Astrocyte of the spinal cord (primary cell): ENCODE measurements at places on chromosomes 6 and 20.

- DNase-seq, result peak; percentile 38
Measured at GRCh38 chr6:101114703-101115102, 233.6 kb upstream of the ASCC3 start.

DNA sequence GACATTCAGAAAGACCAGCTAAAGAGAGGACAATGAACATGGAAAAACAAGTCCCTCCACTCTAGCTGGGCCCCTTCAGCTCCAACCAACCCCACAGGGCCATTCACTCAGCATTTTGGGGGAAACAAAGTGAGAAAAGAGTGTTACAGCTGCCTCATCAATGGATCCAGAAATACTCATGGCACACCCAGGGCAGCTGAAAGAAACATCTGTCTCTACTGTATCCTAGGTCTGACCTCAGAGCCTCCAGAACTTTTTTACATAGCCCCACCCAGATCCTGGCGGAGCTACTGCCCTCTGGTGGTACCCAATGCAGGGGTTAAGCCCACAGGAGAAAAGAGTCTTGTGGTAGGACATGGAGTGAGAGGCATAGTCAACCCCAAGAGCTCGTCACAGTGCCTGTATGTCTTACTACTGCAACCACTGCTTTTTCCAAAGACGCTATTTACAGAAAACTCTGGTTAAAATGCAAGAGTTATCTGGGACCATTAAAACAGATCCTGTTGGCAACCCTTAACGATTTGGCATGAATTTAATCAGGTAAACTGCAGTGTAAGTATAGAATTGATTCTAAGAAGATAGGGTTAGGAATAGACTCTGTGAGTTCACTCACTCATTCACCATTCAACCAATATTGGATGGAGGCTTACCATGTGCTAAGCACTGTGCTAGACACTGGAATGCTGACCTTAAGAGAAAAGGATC, 37.4 kb upstream of the FAM83C start:
- no peak for DNase-seq

- DNase-seq, result peak; percentile 25
Measured at GRCh38 chr6:73085443-73085871, 139.8 kb downstream of the KHDC1L start.

DNA sequence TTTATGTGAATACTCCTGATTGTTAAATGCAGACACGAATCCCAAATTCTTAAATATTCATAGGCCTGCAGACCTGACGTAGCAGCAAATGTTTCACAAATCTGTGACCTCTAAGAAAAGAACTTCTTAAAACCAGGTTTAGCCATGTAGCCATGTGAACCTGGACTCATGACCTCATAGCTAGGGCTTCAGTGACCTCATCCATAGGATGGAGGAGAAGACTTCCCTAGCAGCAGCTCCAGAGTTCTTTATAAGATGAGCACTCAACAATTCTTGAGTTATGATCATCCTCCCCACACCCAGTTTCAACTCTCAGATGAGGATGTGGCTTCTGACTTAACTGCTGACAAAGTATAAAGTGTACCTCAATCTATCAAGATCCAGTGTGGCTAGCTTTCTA, 45.8 kb upstream of the TCF21 start:
- DNase-seq, result no peak

DNA sequence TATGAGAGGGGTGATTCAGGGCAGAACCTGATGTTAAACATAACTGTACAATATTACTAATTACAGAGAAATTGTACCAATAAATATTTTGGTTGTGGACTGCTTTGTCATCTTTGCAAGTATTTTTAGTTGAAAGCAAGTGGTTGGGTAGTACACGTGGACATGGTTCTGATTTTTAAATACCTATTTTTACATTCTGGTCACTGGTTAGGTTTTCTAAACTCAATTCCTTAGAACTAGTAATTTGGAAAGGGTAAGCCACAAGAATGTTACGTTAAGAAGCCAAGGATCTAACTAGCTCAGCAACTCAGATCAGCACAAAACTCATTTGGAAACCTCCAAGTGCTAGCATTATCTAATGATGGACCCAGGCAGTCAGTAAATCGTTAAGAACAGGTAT, 2.7 kb downstream of the EPB41L2 start:
- peak; percentile 41 for DNase-seq

GRCh38 chr6:27892649-27893058, 19.5 kb downstream of the OR2B2 start:
- DNase-seq, result no peak

DNA sequence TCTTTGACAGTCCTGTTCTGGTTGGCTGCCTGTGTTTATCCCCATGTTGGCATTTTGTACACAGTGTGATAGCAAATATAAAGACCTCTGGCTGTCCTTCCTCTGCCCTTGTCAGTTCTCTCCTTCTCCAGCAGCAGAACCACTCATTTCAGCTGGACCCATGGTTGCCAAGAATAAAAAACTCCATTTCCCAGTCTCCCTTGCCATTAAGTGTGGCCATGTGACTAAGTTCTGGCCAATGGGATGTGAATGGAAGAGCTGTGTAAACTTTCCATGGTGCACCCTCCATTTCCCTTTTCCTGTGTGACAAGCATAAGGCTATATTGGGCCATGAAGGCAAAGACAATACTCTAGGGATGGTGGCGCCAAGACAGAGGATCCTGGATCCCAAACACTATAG, 78.4 kb upstream of the TBC1D7 start:
- no peak for DNase-seq

DNA sequence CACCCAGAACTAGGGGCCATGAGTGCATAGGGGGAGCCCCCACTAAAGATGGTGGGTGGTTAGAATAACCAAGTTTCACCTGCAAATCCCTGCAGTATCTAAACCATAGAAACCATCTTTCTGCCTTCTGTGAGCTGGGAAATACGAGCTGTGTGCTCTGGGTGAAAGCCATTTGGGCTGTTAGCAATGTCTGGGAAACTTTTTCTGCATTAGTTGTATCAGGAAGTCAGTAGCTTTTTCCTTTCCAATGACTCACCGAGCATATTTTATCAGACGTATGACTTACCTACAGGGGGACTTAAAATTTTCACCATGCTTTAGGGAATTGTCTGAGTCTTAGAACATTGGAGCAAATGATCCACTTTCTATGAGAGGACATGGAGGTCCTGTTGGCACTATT, 584.0 kb downstream of the QKI start:
- DNase-seq, result peak; percentile 17

DNA sequence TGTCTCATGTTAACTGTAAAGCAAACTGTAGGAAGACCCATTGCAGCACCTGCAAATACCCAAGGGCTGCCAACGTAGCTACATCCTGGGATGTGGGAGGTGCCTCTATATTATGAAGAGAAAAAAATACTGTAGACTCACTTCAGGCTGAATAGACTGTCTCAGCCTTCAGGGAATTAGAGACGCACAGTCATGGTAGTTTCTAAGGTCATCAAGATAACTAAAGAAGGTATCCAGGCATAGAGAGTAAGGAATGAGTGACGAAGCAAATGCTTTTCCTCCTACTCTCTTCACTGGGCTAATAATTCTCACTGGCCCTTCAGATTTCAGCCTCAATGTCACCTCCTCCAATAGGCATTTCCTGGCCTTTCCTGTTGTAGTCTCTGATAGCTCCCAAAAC, 121.6 kb upstream of the ECI2 start:
- no peak for DNase-seq

DNA sequence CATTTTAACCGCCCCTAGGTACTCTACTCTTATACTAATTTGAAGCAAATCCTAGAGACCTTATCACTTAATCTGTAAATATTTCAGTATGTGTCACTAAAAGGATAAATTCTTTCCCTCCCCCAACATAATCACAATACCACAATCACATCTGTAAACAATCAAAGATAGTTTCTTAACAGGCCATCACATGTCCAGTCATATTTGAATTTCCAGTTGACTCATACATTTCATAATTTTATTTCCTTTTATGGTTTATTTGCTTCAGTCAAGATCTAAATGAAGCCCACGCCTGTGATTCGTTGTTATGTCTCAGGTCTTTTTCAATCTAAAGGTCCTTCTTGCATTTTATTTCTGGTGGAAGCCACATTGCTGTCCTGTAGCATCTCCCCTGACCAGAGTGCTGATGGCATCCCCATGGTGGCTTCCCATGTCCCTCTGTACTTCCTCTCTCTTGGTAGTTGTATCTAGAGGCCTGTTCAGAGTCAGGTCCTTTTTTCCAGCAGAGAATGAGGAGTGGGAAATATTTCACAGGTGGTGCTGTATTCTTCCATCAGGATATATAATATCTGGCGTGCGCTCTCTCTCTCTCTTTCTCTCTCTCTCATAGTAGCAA, 128.6 kb upstream of the SLC22A23 start:
- DNase-seq, result peak; percentile 52

DNA sequence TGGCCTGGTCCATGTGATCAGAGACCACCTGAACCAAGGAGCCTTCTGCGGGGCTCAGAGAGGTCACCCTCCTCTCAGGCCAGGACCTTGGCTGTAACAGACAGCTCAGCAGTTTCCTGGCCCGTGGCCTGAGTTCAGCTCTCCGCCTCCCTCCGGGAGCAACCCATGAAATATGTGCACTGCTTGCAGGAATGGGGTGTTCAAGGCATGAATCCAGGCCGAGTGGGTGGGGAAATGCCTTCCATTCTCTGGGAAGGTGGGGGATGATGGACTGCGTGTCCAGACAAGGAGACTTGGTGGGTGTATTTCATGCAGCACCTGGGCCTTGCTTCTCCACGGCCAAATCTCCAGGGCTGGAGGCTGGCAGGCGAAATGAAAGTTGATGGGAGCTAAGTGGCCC, 46.0 kb downstream of the SIRPA start:
- DNase-seq, result no peak

GRCh38 chr6:42555477-42556457, 8.1 kb upstream of the UBR2 start:
- no peak for DNase-seq

DNA sequence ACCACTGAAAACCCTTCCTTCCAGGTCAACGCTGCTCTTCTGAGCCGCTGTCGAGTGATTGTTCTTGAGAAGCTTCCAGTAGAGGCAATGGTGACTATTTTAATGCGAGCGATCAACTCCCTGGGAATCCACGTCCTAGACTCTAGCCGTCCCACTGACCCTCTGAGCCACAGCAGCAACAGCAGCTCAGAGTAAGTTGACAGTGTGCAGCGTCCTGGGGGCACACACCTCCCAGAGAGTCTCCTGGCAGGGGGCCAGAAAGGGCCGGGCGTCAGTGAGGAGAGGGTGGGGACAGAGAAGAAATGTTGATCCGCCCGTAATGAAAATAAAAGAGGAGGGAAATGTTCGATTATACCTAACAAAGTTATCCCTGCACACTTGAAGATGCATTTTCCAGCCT, 5.0 kb downstream of the WRNIP1 start:
- DNase-seq, result no peak

- no peak for DNase-seq
Measured at GRCh38 chr20:17932396-17932795, 36.2 kb downstream of the SNX5 start.

DNA sequence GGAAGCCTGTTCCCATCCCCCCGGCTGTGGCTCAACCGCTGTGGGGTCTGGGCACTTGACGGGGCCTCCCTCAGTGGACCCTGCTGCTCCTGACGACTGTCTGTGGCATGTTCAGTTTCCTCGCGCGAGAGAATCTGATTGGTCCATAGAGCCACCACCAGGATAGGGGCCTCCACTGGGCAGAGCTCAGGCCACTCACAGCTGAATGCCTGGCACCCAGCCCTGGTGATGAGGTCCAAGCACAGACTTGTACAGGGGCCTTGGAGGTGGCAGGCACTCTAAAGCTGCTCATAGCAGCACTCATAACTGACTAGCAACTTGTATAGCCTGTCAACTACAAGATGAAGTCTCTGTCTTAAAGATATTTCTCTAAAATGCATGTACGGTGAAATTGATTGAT, 368.1 kb downstream of the NRN1 start:
- no peak for DNase-seq
